Breast epithelium (tissue), 4 donors: ENCODE measurements at places on chromosomes 3 and 15. TPM values are rescaled to one million over a fixed set of nuclear protein-coding genes. Genes with fewer than 3 reads are reported as not detected.
A peak's percentile ranks its signal among the peaks of the same experiment; 100 is the strongest.

DNA sequence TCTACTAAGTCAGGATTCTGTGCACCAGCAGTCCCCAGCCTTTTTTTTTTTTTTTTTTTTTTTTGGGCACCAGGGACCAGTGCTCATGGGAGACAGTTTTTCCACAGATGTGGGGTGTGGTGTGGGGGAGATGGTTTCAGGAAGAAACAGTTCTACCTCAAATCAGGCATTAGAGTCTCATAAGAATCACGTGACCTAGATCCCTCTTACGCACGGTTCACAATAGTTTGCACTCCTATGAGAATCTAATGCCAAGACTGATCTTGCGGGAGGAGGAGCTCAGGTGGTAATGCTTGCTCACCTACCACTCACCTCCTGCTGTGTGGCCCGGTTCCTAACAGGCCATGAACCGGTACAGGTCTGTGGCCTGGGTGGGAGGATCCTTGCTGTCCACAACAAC, 88.8 kb downstream of the GADL1 start:
- DNase-seq, result no peak

- DNase-seq, result no peak
These were observed 41.0 kb upstream of the P2RY1 start for GRCh38 chr3:152793969-152794368.

DNA sequence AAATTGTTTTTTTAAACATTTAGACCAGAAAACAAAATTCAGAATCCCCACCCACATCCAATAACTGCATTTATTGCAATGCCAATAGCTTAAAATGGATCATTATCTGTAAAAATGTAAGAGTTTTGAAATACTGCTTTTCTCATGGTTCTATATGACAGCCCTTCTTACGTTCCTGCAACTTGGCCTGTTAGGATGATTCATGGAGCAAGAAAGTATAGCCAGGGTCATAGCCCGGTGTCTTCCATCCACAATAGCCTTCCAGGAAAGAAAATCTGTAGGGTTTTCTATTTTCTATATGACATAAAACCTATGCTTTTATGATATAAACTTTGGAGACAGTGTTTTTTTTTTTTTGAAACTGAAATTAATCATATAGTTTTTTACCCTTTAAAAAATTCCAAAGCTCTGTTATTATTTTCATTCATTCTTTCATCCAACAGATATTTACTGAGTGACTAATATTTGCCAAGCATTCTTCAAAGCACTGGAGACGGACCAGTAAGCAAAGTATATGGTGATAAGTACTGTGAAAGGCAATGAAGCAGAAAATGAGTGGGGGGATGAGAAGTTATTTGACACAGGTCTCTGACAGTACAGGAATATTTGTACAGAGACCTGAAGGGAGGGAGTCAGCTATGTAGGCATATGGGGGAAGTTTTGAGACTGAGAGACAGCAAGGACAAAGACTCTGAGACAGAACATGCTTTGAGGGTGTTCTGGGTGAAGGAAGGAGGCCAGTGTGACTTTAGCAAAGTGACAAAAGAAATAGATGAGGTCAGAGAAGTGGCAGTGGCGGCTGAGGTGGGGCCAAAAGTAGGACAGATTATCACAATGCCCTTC, 29.0 kb upstream of the SLC2A2 start:
- no peak for DNase-seq

DNA sequence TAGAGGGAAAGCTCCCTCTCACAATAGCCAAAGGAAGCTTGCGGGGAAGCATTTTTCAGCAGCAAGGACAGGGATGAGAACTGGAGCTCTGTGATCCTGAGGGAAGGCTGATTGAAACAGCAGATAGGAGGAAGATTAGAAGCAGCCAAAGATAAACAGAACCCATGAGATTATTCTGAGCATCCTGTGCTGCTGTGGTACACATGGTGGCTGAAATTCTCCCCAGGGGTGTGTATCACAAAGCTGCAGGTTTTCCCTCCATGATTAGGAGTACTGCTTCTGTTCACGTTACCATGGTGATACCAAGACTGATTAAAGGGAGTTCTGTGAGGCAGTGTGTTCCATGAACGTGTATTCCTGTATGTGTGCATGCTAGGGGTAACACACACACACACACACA, 30.3 kb upstream of the PSMD6 start:
- DNase-seq, result no peak

- no peak for DNase-seq
These were observed 10.3 kb downstream of the TRAK1 start for GRCh38 chr3:42101481-42101880.

GRCh38 chr3:149435996-149436885, 38.3 kb upstream of the TM4SF4 start:
- no peak for DNase-seq

DNA sequence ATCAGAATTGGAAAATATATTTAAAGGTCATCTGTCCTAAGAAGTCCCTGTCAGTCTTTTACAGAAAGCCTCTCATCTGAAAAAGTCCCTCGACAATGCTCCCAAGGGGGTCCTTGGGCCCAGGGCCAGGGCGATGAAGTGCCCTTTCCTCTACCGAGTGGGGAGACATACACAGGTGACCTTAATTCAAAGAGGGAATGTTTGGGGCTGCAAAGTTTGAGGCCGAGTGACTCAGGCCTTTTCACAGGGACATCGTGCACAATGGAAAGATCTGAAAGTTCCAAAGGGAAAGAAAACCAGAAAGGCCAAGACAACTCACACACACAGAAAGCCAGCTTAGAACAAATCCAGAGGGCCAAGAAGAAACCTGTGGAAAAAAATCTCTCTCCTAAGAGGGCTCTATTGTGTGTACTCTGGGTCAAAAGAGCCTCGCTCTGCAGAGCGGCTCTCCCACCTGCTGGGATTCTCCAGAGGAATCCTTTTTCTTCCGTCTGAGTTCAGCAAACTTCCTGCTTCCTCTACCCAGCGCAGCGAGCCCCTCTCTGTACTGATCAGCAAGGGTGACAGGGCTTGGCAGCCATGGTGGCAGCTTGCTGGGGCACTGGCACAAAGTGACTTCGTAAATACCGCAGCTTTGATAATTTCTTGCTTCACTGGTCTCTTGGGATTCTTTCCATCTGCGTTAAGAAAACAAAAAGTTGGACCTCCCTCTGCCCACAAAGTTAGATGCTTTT, 259.1 kb downstream of the OPA1 start:
- DNase-seq, result no peak

DNA sequence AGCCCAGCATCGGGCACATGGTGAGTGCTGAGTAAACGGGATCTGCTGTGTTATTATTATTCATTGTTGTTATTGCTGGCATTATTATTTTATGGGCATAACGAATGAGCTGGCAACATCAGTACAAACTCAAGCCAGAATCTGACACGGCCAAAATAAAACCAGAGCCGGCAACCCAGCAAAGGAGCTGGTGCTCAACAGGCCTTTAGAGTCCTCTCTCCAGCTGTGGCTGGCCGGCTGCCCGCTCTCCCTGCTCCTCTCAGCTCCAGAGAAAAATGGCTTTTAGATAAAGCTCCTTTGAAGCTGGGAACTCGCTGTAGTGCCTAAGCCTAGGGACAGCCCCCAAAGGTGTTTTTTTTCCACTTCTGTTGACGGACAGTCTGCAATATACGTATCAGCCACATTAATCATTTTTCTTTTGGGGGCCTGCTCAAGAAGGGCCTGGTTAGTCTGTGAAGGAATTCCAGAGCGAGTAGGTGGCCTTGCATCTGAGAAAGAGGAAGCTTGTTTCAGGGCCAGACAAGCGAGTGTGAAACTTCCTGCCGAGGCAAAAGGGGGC, 193.9 kb upstream of the UBE2E1 start:
- no peak for DNase-seq

DNA sequence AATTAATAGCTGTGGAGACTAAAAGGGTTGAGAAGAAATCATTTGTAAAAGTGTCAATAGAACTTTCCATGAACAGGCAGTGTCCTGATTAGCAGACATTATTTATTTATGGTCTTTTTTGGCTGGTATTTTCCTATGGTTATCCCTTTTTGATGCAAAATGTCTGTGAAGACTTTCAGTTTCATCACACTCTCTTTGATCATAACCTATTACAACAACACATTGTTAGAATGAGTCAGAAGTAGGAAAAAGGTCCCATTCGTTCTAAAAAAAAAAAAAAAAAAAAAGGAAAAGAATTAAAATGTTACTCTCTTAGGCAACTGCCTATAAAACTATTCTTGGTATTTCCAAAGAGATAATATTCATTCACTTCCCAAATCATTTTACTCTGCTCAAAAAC, 62.1 kb downstream of the SLC49A4 start:
- no peak for DNase-seq

DNA sequence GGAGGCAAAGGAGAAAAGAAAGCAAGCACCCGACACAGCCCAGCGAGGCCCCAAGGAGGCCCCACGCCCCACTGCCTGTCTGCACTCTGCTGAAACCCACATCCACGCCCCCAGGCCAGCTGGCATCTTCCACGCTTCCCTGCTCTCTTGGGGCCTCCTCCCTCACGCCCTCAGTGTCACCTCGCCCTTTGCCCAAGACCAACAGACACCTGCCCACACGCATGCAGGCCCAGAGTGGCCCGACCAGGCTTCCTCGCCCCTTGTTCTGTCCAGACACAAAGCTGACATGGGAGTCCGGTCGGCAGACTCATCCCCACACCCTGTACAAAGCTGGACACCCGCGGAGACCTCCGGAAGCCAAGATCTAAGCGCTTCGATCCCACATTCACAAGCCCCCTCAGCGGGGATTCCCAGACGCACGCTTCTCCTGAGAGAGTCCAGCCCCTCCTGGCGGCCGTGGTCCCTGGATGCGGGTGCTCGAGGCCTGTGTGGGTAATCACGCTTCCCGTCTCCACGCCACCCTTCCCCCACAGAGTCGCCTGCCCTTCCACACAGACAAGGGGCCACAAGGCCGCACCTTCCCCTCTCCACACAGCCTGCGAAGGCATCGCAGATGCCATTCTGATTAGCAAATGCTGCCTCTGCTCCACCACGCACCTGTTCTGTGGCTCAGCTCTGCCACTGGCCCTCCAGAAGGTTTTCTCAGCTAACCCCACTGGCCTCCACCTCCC, 176.6 kb downstream of the XXYLT1 start:
- peak; percentile 40 for DNase-seq

- no peak for DNase-seq
These were observed 6.7 kb downstream of the ZDHHC3 start for GRCh38 chr3:44969154-44969827.

GRCh38 chr3:153439780-153440179, 277.8 kb downstream of the RAP2B start:
- DNase-seq, result no peak

Gene CADM2
- 6.9 TPM for total RNA-seq

Gene GCHFR
- 56.0 TPM for total RNA-seq
